NCI-H1105 (cell line): ENCODE measurements at places on chromosomes 7 and 10.
A peak's percentile ranks its signal among the peaks of the same experiment; 100 is the strongest.

- no peak for DNase-seq
These were observed 705.0 kb downstream of the PARD3 start for GRCh38 chr10:34109952-34110702.

GRCh38 chr10:129860396-129860795 is 103.7 kb downstream of the EBF3 start:
- DNase-seq, result no peak

GRCh38 chr7:117281562-117281961 is 41.3 kb downstream of the WNT2 start:
- no peak for DNase-seq

GRCh38 chr10:119441921-119442757 is 100.4 kb downstream of the RGS10 start:
- no peak for DNase-seq

- peak; percentile 74 for DNase-seq
These were observed 207.6 kb upstream of the PLXNA4 start for GRCh38 chr7:132783824-132784223.

DNA sequence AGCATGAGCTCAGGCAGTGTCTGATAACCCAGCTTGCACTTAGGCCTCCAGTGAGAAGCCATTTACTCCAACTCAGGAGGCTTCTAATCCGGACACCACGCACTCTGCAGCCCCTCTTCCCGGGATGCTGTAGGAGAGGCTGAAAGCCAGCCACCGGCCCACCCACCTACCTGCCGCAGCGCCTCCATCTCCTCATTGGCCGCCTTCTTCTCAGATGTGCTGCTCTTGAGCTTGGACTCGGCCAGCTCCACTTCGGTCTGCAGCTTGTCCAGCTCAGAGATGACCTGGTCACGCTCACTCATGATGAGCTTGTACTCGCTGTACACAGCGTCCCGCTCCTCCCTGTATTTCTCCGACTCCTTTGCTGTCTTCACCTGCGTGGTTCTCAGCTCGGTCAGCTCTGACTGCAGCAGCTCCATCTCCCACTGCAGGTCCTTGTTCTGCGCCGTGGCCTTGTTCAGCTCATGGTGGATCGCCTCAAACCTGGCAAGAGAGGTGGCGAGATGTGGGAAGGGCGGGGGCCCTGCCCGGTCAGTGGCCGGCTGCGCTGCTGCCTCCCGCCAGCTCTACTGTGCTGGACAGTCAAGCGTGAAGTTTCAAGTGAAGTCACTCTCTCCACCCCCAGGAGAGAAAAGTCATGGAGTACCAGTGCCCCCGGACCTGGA is 84.7 kb downstream of the DLG5 start:
- no peak for DNase-seq

- no peak for DNase-seq
These were observed 39.2 kb downstream of the ELFN1 start for GRCh38 chr7:1709281-1709680.

- no peak for DNase-seq
These were observed 174.9 kb downstream of the GRID1 start for GRCh38 chr10:86191686-86192085.

- DNase-seq, result no peak
These were observed 131.8 kb downstream of the WDR37 start for GRCh38 chr10:1187855-1188557.

- no peak for DNase-seq
These were observed 102.1 kb upstream of the PDGFA start for GRCh38 chr7:621572-622285.

- no peak for DNase-seq
These were observed 235.9 kb downstream of the AHR start for GRCh38 chr7:17534348-17534747.

DNA sequence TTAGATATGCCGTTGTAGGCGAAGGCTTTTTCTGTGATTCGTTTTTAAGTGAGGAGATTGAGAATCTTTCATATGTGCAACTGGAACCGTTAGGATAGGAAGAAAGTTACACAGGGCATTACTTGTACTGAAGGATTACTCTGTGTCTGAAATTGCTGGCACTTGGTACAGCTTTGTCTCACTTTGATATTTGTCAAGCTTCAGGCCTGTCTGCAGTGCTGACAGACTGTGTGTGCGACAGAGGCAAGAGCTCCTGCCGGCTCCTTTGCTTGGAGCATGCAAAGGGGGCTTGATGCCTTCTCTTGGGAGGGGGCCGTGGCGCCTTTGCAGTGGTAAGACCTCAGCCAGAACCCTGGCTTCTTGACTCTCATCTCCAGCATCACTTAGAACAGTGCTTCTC is 45.8 kb downstream of the CCNY start:
- no peak for DNase-seq

- no peak for DNase-seq
These were observed 37.8 kb upstream of the FZD9 start for GRCh38 chr7:73395538-73396503.

- no peak for DNase-seq
These were observed 624.3 kb upstream of the MBL2 start for GRCh38 chr10:53396876-53397275.

- DNase-seq, result no peak
These were observed 219.5 kb upstream of the ZNF804B start for GRCh38 chr7:88540012-88540411.

DNA sequence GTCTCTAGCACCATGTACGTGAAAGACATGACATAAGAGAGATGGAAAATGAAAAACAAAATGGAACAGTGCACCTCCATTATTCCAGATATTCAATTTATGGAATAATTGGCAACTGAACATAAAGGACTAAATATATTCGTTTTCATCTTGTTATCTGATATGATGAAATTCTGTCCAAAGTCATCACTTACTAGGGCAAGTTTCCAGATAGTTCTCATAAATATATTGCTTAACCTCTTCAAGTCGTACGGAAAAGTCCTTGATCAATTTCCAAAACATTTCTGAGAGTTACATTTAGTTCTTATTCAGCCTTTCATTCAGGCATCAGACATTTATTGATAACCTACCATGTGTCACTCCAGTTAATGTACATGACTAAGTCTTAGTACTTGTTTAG is 185.2 kb downstream of the HGF start:
- no peak for DNase-seq

- no peak for DNase-seq
These were observed 165.2 kb upstream of the TNS3 start for GRCh38 chr7:47747160-47747559.

DNA sequence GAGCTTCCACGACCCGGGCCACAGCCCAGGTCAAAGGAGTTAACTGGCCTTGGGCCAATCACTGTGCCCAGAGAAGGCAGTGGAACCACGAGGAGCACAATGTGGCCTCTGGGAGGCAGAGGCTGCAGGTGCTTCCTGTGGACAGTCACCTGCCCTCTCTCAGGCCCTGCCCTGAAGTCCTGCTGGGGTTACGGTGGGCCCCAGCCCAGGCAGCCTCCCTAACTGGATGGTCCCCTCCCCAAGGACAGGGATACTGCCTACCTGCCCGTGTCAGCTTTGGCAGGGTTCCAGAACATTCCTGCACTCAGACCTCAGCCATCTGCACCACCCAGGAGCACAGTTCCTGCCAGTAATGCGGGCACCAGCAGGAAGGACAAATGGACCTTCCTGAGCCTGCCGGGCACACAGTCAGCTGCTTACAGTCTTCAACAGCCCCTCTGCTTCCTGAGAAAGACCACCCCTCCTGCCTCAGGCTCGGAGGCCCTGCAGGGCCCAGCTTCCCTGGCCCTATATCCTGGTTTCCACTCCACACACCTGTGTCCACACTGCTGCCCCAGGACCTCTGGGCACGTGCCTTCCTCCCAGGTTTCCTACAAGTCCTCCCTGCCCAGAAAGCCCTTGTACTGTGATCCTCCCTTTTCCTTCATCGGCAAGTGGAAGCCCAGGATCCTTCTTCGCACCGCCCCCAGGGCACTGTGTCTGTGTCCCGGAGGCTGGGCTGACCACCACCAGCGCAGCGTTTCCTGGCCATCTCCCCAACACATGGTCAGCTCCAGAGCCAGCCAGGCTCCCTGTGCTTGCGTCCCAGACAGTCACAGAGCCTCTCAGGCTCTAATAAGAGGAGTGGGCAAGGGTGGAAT is 23.3 kb downstream of the WDR86 start:
- DNase-seq, result no peak

- no peak for DNase-seq
These were observed 341.2 kb downstream of the CRPPA start for GRCh38 chr7:16080131-16080530.

DNA sequence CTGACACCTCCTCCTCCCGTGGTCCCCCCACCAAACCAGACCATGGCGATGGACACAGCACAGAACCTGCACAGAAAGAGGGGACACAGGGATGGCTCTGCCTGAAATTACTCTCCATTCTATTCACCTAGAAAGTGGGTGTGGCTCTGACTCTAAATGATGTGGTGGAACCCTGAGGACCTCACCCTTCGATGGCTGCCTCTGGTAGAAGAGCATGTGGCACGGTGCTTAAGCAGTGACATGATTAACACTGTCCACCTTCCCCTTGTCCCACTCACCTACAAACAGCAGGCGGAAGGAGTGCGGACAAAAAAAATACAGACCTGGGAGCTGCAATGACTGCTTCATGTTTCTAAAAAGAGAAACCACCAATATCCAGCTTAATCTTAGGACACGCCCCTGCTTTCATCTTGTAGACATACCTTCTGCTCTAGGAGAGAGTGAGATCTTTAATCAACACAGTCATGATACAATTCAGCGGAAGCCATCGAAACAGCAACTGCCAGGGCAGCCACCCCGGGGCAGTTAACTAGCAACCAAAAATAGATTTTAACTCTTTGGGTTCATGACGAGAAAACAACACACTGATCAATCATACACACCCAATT is 11.4 kb downstream of the JCAD start:
- DNase-seq, result no peak
